ENCODE measurements at places on chromosomes 5 and 9.

DNA sequence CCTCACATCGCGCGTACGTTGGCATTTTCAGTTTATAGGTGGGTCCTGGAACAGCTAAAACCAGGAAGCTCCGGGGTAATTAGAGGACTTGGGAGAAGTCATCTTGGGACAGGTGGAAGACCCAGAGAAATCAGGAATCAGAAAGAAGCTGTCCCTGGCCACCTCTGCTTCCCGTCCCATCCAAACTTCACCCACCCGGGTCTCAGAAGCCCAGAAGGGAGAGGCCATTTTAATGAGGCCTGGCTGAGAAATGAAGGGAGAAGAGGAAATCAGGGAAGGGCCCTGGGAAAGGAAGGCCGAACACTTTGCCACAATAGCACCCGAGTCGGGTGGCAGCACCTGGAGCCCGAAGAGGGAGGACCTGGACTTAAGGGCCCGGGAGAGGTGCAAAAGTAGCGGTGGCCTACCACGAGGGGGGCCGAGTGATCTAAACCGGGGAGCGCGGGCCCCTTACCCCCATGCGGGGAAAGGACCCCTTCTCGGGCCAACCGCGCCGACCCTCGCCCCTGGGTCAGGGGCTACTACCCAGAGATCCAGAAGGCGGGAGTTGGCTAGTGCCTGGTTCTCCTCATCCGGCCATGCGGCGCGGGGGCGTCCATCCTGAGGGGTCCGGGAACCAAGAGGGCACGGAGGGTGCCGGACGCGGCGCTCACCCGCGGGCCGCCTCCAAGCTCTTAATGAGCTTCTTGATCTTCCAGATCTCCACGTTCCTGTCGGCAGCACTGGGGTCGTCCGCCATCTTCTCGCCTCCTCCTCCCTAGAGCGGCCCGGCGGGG, 668 bp downstream of the ETF1 start:
- DNase-seq = no peak

- DNase-seq = peak; percentile 68
Measured at GRCh38 chr5:191036-191948, at the start of gene LRRC14B. TSS of gene LRRC14B (plus strand) at chr5:191495. CDS start at chr5:191539, 44 bp downstream.

DNA sequence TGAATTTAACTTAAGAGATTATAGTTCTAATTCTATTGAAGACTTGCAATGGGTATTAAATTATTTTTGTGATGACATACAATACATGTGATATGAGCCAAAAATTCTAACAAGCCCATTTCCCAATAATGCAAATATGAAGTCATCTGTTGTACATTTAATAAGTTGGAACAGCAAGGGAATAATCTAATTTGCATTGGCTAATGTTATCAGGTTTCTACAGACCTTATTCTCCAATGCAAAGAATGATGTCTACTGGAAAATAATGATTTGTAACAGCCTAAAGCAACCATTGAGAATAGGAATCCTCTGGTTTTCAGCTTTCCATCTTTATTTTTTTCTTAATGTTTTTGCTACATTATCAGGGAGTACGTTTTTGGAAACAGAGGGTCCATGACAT, 89.1 kb upstream of the MINAR2 start:
- DNase-seq = no peak

- no peak for DNase-seq
Measured at GRCh38 chr5:119079318-119079921, 8.5 kb downstream of the DMXL1 start.

GRCh38 chr5:73805449-73805848, 179.5 kb downstream of the ARHGEF28 start:
- no peak for DNase-seq

DNA sequence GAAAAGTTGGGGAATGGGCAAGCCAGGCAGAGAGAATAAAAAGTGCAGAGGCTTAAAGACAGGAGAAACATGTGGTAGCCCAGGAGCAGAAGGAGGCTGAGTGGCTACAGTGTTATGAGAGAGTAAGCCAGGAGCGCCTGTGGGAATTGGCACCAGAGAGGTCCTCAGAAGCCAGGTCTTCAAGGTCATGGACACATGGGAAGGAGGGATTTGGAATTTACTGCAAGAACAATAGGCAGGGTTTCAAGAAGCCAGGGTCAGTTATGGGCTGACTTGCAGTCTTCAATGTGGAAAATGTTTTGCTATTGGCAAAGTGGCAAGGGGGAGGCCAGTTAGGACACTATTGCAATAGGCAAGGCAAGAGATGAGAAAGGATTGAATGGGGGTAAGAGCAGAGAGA, 29.3 kb downstream of the ERAP1 start:
- no peak for DNase-seq

DNA sequence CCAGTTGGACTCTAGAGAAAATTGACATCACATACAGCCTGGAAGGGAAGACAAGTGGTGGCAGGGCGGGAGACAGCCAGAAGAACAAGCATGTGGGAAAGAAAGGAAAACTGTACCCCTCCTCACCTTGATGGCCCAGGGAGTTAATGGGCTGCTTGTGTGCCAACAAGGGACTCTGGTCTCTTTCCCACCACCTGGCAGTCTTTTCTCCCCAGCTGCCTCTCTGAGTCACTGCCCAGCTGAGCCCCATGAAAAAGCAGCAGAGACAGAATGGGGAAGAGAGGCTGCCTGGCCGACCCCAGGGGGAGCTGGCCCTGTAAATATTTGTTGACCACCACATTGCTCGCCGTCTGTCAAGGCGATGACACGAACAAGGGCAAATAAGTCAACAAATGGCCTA, 359.4 kb downstream of the ENC1 start:
- no peak for DNase-seq

- DNase-seq = no peak
Measured at GRCh38 chr5:97065475-97065874, 76.9 kb downstream of the LIX1 start.

DNA sequence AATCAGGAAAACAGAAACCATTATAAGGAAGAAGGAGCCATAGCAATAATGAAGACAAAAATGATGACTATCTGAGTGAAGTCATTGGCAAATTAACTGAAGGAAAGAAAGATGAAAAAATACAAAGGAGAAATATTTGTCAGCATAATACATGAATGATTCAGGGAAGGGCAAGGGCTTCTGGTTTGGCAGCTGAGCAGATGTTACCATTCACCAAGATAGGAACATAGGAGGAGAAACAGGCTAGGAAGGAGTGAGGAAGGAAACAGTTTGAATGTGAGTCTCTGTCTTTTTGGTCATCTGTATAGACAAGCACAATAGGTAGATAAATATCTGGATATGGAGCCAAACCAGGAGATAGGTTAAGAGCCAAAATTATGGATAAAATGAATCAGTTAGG, 296.0 kb downstream of the ISL1 start:
- no peak for DNase-seq

GRCh38 chr9:109317979-109318741, 2.7 kb downstream of the EPB41L4B start:
- peak; percentile 45 for DNase-seq

GRCh38 chr9:5543875-5544702, 33.8 kb downstream of the PDCD1LG2 start:
- DNase-seq = no peak

DNA sequence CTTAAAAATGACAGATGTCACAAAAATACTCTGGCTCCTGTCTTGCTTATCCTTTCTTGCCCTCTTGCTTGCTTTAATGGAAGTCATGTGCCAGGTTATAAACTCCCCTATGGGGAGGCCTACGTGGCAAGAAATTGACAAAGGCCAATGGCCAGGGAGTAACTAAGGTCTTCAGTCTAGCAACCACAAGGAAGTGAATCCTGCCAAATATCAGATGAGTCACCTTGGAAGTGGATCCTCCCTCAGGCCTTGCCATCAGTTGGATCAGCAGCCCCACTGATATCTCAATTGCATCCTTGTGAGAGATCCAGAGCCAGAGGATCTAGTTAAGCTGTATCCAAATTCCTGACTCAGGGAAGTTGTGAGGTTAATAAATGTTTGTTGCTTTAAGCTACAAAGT, 82.8 kb downstream of the CAAP1 start:
- DNase-seq = no peak

DNA sequence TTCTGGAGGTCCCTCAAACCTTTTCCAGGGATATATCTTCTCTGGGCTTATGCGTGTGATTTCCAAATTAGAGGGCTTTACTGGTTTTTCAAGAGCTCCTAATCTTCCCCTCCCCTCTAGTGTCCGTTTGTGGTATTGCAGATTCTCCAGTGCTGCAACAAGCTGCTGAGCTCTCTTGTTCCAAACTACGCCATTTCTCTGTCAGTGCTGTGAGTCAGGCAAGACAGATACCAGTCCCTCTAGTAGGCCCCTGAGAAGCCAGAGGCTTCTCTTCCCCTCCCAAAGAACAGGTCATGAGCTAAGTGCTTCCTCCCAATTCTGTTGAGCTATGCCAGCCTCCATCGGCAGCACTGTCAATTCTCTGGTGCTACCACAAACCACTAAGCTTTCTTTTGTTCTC, 149.5 kb downstream of the FANCC start:
- no peak for DNase-seq

GRCh38 chr9:70135176-70135575, 91.5 kb downstream of the MAMDC2 start:
- no peak for DNase-seq

DNA sequence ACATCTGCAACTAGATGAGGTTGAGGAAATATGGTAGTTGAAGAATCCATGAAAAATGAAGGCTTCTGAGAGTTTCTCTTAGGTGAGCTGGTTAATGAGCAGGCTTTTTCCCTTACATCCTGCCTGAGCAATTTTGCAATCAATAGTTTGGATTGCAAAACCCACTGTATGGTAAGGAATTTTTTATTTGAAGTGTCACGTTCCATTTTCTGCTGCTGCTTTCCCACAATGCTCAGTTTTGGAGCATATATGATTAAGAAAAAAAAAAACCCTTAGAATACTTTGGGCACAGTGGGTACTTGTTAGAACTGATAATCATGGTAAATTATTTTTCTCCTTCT, 144.2 kb downstream of the PCSK1 start:
- no peak for DNase-seq

DNA sequence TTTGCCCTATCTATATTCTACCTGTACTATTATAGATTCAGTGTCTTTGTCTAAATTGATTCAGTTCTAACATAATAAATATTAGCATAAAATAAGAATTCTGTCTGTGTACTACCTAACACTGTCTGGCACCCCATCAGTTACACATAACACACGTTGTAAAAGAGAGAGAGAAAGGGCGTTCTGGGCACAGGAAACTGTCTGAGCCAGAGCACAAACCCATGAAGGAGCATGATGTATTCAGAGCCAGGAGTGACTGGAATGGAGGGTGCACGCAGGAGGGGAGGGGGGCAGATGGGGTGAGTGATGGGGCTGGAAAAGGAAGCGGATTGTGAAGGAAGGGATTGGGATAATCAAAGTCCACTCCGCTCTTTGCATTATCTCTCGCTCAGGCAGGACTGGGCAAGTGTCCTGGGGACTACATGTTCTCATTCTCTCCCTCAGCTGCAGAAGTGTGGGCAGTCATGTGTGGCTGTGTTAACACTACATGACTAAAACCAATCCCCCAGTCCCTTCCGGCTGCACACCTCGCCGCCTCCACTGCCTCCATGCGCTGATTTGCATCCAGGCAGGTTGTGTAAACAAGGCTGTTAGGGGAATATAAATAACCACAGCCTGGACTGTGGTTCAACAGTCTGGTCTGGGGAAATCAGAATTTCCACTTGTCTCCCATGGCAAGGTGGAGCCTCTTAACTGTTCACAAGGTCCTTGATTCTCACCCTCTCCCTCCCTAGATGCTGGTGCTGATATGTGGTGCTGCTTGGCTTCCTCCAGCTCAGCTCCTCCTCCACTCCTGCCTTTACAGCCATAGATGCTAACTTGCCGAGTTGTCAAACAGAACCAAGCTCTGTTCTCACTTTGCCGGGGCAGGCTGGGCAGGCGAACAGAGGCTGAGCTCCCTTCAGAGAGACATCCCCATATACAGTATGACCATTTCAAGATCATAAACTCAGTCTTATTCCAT, 367.5 kb upstream of the BRINP1 start:
- DNase-seq = peak; percentile 42

- no peak for DNase-seq
Measured at GRCh38 chr9:37486616-37487548, 1.1 kb downstream of the POLR1E start.

GRCh38 chr9:113907282-113907681, 31.2 kb downstream of the ZNF618 start:
- DNase-seq = no peak

GRCh38 chr9:112719696-112720095, 1.8 kb upstream of the INIP start:
- DNase-seq = no peak

DNA sequence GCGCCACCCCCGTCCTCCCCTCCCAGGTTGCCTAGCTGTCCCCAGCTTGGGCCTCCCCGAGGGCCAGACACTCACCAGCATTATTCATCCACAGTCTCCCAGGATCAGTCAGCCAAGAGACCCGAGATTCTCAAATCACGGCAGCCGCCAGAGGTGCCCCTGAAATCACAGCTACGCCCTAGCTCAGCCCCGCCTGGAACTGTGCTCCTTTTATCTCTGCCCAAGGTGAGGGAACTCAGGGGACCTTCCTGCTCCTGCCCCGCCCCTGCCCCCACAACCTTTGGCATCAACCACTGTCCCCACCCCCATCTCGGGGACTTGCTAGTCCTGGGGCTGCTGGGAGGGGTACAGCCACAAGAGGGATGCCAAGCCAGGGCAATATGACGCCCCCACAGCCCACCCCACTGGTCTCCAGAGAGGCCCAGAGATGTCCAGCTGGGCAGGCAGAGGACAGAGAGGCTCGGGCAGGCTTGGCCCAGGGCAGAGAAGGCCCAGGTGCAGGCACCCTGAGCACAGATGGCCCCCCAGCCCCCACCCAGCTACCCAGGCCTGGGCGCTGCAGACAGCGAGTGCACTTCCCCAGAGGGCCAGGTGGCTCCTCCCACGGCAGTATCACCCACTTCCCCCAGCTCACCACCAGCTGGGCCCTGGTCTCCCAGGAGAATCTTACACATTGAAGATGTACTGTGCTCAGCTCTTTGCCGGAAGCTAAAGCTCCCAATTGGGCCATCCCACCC, at the start of gene FUT7:
TSS of gene FUT7 (minus strand) at position 185 of the 737 bp plus-strand sequence. CDS start at position 88, 97 bp downstream.
- DNase-seq = no peak

DNA sequence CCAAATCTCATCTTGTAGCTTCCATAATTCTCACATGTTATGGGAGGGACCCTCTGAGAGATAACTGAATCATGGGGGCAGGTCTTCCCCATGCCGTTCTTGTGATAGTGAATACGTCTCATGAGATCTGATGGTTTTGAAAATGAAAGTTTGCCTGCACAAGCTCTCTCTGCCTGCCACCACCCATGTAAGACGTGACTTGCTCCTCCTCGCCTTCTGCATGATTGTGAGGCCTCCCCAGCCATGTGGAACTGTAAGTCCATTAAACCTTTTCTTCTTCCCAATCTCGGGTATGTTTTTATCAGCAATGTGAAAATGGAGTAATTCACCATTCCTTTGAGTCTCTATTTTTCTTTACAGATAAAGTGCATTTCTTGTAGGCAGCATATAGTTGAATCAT, 66.9 kb upstream of the FNIP1 start:
- no peak for DNase-seq

- DNase-seq = no peak
Measured at GRCh38 chr5:73901043-73901442, 275.0 kb downstream of the ARHGEF28 start.

GRCh38 chr5:153779836-153780235, 258.9 kb downstream of the FAM114A2 start:
- DNase-seq = no peak

DNA sequence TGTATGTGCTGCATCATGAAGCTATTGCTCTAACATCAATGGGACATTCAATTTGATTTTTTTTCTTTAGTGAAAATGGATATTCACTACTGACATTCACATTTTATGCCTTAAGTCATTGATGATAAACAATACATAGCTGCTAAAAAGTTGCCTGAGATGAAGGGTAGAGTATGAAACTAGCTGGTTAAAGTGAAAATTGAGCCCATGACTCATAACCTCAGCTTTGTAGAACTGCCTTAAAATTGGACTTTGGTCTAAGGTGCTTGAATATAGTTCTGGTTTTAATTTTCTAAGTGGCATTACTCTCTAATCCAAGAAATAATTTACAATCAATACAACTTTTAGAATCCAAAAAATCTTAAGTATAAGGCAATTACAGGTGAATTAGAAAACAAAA, 740.4 kb upstream of the RIOK2 start:
- no peak for DNase-seq
